ENCODE measurements at places on chromosomes 2 and 18. TPM values are rescaled to one million over a fixed set of nuclear protein-coding genes. Genes with fewer than 3 reads are reported as not detected.

- no peak for DNase-seq
Observed at GRCh38 chr18:68665628-68666027, 49.3 kb downstream of the TMX3 start.

- DNase-seq: no peak
Observed at GRCh38 chr18:36143391-36143790, 13.7 kb downstream of the ELP2 start.

ANKZF1 gene
- 41.0 TPM for total RNA-seq

GRCh38 chr2:195498176-195498575 is 158.8 kb upstream of the SLC39A10 start:
- peak; percentile 69 for DNase-seq

GALR1 gene
- not detected for total RNA-seq

ABCB11 gene
- not detected for total RNA-seq

ZBTB7C gene
- 15.1 TPM for total RNA-seq

NEU2 gene
- total RNA-seq: not detected

DNA sequence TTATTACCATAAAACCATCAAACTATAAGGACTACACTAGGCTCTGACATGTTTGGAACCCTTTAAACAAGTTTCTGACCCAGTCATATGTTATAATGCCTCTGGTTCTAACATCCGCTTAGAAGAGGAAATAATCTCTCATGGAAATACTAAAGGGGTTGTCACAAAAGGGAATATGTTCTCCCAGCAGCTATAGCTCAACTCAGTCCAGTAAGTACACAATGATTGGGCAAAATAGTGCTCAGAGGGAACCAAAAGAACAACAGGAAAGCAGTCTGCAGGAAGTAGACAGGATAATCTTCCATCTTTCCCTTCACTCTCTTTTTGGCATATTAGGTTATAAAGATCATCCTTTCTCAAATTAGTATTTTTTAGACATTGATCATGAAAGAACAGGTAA is 4.3 kb downstream of the SRBD1 start:
- no peak for DNase-seq

MSGN1 gene
- not detected for total RNA-seq

GRCh38 chr2:27400348-27401135 is 8.8 kb downstream of the PPM1G start:
- no peak for DNase-seq

DNA sequence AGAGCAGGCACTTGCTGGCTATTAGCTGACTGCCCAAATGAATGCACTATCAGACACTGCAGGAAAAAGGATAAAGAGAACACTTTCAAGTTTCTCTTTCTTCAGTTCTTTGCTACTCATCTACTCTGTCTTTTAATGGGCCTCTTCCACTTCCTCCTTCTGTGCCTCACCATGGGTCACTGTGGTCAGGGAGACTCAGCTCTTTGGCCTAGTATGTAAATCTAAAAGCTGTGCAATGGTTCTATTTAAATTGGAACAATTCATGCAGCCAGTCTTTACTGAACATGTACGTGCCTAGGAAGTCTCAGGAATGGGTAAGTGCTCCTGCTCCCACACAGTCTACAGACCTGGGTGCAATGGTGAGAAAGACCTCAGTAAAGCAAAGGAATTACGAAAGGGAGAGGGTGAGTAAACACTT is 79.1 kb upstream of the DNMT3A start:
- DNase-seq: no peak

GRCh38 chr18:76314015-76314414 is 181.0 kb downstream of the ZNF516 start:
- DNase-seq: no peak

ASXL3 gene
- not detected for total RNA-seq

- DNase-seq: no peak
Observed at GRCh38 chr2:80105015-80105640, 199.4 kb downstream of the LRRTM1 start.

DNA sequence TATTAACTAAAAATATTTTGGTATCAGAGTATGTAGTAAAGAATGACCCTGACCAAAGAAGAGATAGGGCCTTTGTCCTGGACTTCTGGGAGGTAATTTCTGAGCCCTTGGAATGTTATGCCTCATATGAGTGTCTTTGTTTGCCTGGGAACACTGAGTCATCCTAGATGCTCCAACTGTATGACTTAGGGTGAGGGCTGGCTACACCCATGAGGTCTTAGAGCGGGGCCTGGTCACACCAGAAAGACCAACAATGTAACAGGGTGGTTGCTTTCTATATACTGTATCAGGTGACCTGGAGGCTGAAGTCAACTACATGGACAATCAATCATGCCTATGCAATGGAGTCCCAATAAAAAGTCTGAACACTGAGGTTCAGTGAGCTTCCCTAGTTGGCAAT is 253.1 kb downstream of the MBD2 start:
- DNase-seq: no peak

EPB41L3 gene
- not detected for total RNA-seq

- DNase-seq: no peak
Observed at GRCh38 chr2:109382226-109382895, 231.4 kb downstream of the SEPTIN10 start.

DNA sequence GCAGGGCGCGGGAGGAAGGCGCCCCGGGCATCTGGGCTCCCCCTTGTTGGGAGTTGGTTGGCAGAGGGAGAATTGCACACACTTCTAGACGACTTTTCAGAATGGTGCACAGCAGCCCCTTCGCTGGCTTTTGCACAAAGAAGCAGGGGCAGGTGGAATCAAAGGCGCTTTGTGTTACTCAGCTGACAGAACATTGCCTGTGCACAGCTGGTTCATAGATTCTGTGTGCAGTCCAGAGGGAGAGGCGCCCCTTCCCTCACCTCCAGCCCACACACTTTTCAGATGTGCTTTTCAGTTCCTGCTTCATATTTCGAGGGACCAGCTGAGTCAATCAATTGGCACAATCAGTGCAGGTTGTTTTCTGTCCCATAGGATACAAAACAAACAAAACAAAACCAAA is 348.4 kb upstream of the RAB12 start:
- no peak for DNase-seq

MYO3B gene
- total RNA-seq: not detected

ZNF804A gene
- not detected for total RNA-seq

MYL12A gene
- total RNA-seq: 564 TPM

DNA sequence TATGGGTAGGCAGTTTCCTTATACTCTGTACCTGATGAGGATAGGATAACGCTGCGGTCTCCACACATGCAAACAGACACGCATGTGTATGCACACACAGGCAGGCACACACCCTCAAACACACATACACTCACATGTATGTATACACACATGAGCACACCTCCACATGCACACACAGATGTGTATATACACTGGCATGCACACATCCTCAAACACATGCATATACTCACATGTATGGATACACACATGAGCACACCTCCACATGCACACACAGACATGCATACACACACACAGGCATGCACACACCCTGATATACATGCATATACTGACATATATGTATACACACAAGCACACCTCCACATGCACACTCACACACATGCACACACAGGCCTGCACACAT is 267.8 kb upstream of the HDAC4 start:
- no peak for DNase-seq

DNA sequence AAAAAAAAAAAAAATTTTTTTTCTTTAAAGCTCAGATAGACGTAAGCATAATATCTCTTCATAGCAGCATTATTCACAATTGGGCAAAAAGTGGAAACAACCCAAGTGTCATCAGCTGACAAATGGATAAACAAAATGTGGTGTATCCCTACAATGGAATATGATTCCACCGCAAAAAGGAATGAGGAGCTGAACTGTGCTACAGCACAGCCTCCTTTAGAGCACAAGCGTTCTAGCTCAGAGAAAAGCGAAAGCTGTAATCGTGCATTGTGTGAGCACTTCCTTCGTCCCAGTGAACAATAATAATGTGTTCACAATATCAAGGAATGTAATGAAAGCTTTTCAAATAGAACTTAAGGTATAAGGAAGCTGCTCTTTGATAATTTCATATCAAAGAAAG is 11.7 kb upstream of the CHMP1B start:
- DNase-seq: no peak

CXCR1 gene
- total RNA-seq: not detected

DNA sequence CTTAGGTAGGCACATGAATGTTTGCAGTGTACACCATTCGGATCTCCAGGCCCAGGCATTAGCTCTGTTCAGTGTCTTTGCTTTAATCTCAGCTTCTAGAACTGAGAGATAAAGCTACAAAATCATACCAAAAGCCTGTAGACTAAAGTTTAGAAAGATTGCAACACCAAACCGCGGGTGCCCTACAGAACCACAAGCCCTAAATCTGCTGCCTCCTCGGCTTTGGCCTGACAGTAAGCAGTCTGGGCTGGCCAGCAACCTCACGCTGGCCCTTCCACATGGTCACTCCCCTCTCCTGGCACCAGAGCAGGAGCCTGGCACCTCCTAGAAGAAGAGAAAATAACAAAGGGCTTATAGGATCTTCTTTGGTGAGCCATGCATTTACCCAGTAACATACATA is 8.9 kb upstream of the OSR1 start:
- no peak for DNase-seq

DNA sequence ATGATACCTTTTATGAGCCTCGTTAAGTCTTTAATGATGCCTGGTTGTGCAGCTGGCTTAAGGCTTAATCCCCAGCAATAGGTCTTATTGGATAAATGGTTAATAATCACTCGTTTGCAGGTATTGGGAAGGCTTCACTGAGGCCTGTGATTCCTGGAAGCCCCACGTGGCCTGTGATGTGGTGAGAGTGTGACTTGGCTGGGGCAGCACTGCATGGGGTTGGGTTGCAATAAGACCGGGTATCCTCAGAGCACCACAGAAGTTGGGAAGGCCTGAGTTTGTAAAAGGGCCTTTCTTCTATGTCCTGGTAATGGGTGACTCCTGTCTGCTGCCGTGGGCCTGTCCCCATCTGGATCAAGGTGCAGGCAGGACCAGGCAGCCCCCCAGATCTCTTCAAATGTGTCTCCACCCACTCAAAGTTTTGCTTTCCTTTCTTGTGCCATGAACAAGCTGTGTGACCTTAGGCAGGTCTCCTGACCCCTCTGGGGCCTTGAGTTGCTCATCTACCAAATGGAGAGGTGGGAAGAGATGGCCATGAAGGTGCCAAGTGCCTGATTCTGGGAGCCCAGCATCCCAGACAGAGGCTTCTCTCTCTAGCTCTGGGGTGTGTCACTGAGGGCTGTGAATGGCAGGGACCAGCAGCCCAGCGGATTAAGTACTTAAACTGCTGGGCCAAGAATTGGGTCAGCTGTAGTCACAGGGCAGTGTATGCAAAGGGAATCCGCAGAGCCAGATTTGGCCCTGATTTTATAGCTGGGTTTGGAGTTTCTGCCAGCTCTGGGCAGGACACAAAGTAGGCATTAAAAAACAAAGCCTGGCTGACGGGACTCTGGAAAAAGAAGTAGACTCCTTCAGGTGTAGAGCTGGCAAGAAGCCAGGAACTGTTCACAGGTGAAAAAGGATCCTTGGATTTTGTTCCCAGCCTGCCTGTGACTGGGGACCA is 24.4 kb downstream of the LBH start:
- peak; percentile 17 for DNase-seq

DNA sequence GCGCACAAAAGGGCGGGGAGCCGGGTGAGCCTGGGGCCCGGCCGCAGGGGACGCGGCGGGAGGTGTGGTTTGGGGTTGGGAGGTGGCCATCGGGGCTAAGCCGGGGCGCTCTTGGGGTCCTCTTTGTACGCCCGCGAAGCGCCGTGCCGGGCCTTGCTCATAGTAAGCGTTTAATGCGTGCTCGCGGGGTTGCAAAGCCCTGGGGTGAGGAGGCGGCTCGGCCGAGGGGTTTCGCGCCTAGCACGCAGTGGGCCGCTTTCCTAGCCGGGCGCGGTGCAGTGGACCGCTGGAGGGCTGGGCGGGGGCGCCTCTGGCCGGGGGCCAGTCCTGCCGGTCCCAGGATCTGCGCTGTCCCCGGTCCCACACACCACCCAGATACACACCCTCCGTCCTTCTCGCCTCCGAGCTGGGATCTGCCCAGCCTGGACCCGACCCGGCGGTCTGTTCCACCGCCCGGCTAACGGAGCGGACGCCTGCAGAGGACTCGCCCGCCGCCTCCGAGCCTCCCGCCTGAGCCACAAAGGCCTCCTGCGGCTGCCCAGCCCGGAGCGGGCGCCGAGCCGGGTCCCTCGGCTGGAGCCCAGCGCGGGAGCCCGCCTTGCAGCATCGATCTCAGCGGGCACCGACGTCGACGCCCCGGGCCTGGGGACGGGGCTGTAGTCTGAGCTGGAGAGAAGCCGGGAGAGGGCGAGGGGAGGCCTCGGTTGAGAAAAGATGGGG is 564 bp downstream of the DPYSL5 start:
- no peak for DNase-seq

SERPINB2 gene
- total RNA-seq: not detected

GRCh38 chr2:158060835-158061435 is 40.7 kb upstream of the UPP2 start:
- no peak for DNase-seq

- no peak for DNase-seq
Observed at GRCh38 chr18:79315596-79315995, 80.1 kb upstream of the NFATC1 start.

KATNAL2 gene
- not detected for total RNA-seq

TEKT4 gene
- not detected for total RNA-seq

GRCh38 chr2:238287737-238288649 is at the start of gene PER2:
PER2 (minus strand) TSS chr2:238288610; CDS start chr2:238277936, 10,674 bp downstream.
- peak; percentile 88 for DNase-seq

FOXI3 gene
- not detected for total RNA-seq

SIGLEC15 gene
- total RNA-seq: 3.5 TPM

DNA sequence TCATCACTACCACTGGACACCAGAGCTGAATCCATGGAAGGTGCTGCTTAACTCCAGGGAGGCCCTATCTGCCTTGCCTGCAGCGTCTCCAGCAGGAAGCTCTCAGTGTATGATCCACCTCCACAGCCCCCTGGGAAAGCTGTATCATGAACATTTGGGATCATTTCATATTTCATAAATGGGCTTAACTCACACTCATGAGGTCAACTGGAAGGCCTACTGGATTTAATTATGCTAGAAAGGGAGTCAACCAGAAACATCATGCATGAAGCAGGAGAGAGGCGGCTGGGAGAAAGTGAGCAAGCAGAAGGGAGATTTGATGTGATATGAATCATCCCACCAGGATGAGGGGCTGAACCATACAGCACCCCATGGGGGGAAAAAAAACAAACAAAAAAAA is 537.7 kb downstream of the TNS1 start:
- DNase-seq: no peak

GRCh38 chr2:236862961-236863728 is 222.5 kb upstream of the COPS8 start:
- DNase-seq: no peak

GRCh38 chr2:162013514-162014475 is 60.2 kb downstream of the DPP4 start:
- no peak for DNase-seq

- DNase-seq: no peak
Observed at GRCh38 chr2:69693059-69693774, 48.7 kb upstream of the ANXA4 start.

ITPRIPL1 gene
- not detected for total RNA-seq
